ENCODE measurements at places on chromosomes 11 and 22.

DNA sequence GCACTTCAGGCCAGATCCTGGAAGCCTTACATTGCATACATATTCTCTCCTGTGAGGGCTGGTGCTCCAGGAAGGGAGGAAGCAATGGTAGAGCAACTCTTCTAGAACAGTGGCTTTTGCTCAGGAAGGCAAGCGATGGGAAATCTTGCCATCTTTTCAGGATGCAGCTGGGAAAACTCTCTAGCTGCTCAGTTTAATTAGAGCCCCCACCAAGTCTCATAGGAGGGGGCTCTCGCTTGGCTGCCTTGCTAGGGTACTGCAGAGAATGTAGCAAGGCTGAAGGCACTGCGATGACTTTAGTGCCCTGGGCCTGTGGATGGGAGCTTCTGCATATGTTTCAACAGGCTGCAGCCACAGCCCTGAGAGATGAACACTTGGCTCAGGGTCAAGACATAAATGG lies 357.2 kb upstream of the SYN3 start:
- DNase-seq: no peak

GRCh38 chr11:92505689-92506088 lies 281.1 kb downstream of the FAT3 start:
- no peak for DNase-seq

DNA sequence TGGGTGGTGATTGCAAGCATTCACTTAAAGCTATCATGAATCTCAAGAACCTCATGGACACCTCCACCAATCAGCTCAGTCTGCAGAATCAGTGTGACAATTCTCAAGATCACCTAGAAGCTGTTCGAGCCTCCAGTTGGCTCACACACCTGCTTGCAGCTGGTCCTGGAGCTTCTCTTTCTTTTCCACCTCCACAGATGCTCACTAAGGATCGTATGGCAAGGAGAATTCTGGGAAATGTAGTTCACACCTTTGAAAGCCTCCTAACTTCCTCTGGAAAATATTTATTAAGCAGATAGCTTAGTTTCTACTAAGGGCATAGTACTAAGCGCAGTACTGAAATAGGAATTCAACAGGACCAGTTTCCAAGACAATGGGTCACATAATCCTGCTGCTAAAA lies 26.2 kb downstream of the FSHB start:
- no peak for DNase-seq

- DNase-seq: no peak
Observed at GRCh38 chr11:106727256-106727655, 291.0 kb downstream of the GUCY1A2 start.

- no peak for DNase-seq
Observed at GRCh38 chr11:27357250-27357649, 5.8 kb downstream of the CCDC34 start.

- DNase-seq: no peak
Observed at GRCh38 chr11:92130421-92130831, 94.2 kb upstream of the FAT3 start.

Data from hematopoietic multipotent progenitor cell treated with erythropoietin and hydrocortisone succinate and interleukin-3 and kit ligand, for 4 days (in vitro differentiated cells).